Sigmoid colon (tissue), 7 donors: ENCODE measurements at places on chromosomes 4 and X. TPM values are rescaled to one million over a fixed set of nuclear protein-coding genes. Genes with fewer than 3 reads are reported as not detected.

The VSIG4 gene
- 26.0 TPM for polyA plus RNA-seq

The TIMP1 gene
- 164 TPM for polyA plus RNA-seq

The UGT2B7 gene
- 2.4 TPM for polyA plus RNA-seq

The VCX3A gene
- polyA plus RNA-seq, result not detected

The MAGEA2B gene
- polyA plus RNA-seq, result not detected

The SLC35A2 gene
- 6.0 TPM for polyA plus RNA-seq

The MAGEC1 gene
- not detected for polyA plus RNA-seq

The SHROOM3 gene
- 71.0 TPM for polyA plus RNA-seq

The STBD1 gene
- polyA plus RNA-seq, result 6.0 TPM

The MAML3 gene
- polyA plus RNA-seq, result 5.4 TPM

The WWC2 gene
- polyA plus RNA-seq, result 2.5 TPM

The GUCY1A1 gene
- polyA plus RNA-seq, result 3.6 TPM

The CYSLTR1 gene
- 2.9 TPM for polyA plus RNA-seq

The UBA1 gene
- polyA plus RNA-seq, result 72.7 TPM

DNA sequence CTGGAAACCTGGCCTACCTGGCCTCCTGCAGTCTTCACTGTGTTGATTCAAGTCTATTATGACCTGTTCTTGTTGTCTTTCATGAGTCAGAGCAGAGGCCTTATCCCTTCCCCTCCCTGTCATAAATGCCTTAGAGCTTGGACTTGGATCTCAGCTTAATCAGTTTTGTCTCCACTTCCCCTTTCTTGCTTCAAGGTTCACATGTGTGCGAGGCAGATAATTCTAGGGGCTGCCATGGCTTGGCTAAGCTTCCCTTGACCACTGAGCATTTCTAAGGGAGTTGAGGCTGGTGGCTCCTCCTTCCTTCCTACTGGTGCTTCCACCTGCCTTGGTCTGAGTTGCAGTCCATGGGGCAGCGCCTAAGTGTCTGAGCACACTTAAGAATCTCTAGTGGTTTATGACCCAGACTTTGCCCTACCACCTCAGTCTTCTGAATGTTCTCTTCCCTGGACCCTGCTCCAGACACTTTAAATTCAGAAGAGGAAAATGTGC is 1.7 kb upstream of the HEPH start:
- no peak for DNase-seq

- no peak for DNase-seq
Observed at GRCh38 chrX:48890934-48891401, 6.6 kb downstream of the TIMM17B start.

- DNase-seq, result no peak
Observed at GRCh38 chr4:109278594-109279031, 23.8 kb downstream of the COL25A1 start.

GRCh38 chrX:135625995-135626394 is 87.4 kb upstream of the CT45A1 start:
- DNase-seq, result no peak

DNA sequence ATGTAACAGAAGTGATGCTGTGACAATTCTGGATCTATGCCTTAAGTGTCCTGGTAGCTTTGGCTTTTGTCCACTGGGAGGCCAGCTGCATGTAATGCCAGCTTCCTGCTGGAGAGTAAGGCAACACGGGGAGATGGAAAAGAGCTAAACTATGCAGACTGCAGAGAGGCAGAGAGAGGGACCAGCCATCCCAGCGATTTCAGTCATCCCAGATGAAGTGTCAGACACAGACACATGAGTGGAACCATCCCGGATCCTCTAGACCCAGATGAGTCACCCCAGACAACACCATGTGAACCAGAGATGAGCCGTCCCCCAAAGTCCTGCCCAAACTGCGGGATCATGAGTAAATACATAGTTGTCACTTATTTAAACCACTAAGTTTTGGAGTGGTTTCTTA is 14.6 kb downstream of the SRPX start:
- no peak for DNase-seq

GRCh38 chr4:30847167-30847566 is 127.0 kb downstream of the PCDH7 start:
- no peak for DNase-seq

- no peak for DNase-seq
Observed at GRCh38 chrX:68808686-68809357, 20.0 kb upstream of the EFNB1 start.

GRCh38 chr4:37393889-37394288 is 149.3 kb downstream of the NWD2 start:
- DNase-seq, result no peak

DNA sequence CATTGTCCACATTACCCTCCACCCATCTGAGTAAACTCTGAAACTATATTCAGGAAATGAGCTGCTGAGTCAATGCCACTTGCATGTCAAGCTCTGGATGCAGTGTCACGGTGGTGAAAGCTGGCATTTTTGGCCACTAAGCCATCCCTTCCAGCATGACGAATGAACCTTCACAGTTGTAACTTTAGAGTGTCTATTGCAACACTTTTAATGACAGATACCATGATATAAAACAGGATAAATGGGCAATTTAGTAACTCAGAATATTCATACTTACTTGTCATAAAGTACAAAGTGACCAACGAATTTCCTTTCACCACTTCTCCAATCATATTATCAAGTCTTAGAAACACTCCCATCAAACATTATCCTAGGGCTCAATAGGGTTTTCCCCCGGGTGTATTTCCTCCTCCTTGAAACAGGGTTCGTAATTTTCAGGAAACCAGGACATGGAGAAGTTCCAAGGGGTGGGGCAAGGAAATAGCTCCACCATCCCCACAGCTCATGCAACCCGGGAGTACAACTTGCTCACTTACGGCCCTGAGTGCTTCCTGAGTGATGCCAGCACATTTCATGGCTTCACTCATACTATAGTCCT is 73.1 kb downstream of the MTHFD2L start:
- no peak for DNase-seq

GRCh38 chr4:76197031-76197743 is 16.4 kb downstream of the SCARB2 start:
- no peak for DNase-seq

GRCh38 chrX:9897761-9898161 is 69.4 kb upstream of the CLDN34 start:
- no peak for DNase-seq

- DNase-seq, result no peak
Observed at GRCh38 chrX:13721819-13722519, 12.5 kb downstream of the TRAPPC2 start.

DNA sequence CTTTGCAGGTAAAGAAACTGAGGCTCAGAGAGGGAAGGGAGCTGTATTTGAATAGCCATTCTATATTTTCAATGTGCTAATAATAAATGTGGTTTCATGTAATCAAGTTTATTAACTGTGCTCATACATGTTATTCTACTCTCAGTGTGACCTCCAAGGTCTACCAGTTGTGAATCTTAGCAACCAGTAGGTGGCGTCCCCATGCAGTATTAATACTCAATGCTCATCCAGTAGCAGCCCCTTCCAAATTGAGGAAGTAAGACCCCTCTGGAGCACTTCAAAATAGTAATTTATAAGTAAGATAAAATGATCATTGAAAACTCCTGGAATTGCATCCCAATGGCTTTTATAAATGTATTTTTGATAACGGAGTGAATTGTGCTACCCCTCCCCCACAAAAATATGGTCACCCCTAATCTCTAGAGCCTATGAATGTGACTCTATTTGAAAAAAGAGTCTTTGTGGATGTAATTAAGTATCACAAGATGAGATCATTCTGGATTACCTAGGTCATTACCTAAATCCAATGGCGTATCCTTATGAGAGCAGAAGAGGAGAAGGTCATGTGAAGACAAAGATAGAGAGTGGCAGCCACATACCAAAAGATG is 20.4 kb upstream of the SEPSECS start:
- DNase-seq, result no peak

DNA sequence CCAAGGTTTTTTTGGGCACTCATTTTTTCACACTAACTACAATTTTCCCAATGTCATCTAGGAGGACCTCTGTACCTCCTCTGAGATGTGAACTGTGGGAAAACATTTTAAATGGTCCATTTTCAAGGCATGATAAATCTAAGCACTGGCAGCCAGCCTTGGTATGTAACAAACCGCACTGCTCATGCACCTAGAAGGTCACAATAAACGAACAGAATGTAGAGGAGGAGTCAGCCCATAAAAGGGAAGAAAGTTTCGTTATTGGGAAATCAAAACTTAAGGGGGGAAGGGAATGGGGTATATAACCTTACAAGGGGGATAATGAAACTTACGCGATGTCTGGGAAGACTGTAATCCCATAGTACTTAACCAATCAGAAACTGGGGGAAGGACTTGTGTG is 16.4 kb downstream of the COX18 start:
- no peak for DNase-seq

GRCh38 chrX:130155564-130155963 is 10.1 kb downstream of the AIFM1 start:
- no peak for DNase-seq

DNA sequence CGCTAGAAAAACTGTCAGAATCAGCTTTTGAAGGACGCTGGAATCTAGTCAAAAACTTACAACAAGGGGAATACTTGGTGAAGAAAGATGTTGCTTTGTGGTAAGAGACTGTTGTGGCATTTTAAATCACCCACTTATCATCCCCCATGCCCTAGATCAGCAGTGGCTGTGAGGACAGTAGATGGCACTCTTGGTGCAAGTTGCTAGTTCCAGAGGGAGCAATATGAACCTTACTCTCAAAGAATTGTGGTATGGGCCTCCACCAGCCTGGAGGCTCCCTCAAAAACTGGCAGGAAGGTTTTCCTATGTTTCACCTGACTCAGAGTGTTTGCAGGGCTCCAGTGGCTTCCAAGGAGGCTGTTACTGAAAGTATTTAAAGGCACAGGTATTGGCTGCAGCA is 37.7 kb upstream of the SLC16A2 start:
- DNase-seq, result no peak

- no peak for DNase-seq
Observed at GRCh38 chr4:186805020-186805820, 81.6 kb upstream of the FAT1 start.

- no peak for DNase-seq
Observed at GRCh38 chrX:78543281-78543680, 115.8 kb downstream of the RTL3 start.

- DNase-seq, result peak; percentile 55
Observed at GRCh38 chr4:7421356-7422150, 13.2 kb downstream of the PSAPL1 start.

- DNase-seq, result no peak
Observed at GRCh38 chrX:128816919-128817318, 706.4 kb downstream of the SMARCA1 start.

GRCh38 chrX:130085551-130086446 is 24.5 kb downstream of the ELF4 start:
- no peak for DNase-seq

GRCh38 chrX:43741843-43742573 is 85.9 kb downstream of the MAOA start:
- no peak for DNase-seq

- DNase-seq, result no peak
Observed at GRCh38 chr4:159434114-159434870, 331.4 kb downstream of the RAPGEF2 start.

- DNase-seq, result no peak
Observed at GRCh38 chr4:113116414-113117357, 67.2 kb downstream of the ANK2 start.

DNA sequence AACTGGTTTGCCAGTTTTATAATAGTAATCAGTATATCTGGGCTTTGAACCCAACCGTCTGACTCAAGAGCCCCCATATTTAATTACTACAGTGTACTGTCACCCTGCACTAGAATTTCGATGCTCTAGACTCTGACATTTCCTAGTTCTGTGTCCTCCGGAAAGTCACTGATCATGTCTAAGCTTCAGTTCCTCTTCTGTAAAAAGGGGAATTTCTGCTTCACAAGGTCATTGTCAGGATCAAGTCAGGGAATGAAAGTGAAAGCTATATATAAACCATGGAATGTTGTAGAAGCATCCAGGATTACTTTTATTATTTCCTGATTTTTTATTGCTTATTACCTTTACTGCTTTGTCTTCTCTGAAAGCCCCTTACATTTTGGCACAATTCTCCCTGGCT is 4.0 kb upstream of the KCNIP4 start:
- no peak for DNase-seq

GRCh38 chr4:98473046-98473445 is 185.4 kb downstream of the TSPAN5 start:
- no peak for DNase-seq

- peak; percentile 27 for DNase-seq
Observed at GRCh38 chr4:2647403-2648158, 108.6 kb downstream of the TNIP2 start.

DNA sequence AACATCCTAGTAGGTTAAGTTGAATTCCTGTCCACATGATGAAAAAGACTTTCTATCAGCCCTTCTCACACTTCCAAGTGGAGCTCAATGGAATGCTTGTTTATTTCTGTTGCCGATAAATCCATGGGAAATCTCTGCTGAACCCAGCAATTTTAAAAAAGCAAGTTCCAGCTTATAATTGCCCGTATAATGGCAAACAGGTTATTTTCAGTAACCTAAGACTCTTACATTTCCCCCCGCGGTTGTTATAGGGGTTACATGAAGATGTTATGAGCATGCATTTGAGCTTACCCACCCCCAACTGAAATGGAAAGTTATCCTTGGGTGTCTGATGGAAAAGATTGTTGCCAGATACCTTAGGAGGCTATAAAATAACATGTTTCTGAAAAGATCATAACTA is 136.2 kb downstream of the PALLD start:
- DNase-seq, result no peak

DNA sequence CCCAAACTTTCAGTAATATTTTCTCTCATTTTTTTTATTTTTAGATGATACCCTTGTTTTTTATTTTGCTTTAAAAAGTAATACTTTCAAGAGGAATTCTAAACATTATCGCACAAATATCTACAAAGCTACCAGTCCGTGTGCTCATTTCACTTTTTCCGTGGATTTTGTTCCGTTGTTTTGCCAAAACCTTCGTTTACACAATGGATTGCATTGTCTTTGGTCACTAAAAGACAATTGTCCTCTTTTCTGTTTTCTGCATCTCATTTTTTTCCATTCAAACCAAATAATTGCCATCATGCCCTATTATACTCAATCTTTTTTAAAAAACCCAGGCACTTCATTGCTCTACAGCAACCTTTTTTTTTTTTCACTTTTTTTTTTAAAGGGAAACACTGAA is 214.9 kb downstream of the CXXC4 start:
- DNase-seq, result no peak

DNA sequence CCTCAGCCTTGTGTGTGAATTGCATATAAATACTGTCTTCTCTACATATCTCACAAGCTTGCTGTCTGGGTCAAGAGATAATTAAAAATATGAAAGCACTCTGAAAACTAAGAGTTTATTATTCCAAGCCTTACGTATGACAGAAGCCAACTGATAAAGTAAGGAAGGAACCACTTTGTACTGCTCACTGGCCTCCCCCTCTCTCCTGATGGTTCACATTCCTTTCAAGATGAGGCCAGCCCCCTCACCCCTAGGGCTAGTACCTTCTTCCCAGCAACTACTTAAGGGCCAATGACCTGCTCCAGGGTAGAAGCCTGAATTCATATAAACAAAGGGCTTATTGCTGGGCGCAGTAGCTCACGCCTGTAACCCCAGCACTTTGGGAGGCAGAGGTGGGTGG is 5.4 kb upstream of the SOWAHD start:
- no peak for DNase-seq
